ENCODE measurements at places on chromosomes 1 and 21. TPM values are rescaled to one million over a fixed set of nuclear protein-coding genes. Genes with fewer than 3 reads are reported as not detected.

DNA sequence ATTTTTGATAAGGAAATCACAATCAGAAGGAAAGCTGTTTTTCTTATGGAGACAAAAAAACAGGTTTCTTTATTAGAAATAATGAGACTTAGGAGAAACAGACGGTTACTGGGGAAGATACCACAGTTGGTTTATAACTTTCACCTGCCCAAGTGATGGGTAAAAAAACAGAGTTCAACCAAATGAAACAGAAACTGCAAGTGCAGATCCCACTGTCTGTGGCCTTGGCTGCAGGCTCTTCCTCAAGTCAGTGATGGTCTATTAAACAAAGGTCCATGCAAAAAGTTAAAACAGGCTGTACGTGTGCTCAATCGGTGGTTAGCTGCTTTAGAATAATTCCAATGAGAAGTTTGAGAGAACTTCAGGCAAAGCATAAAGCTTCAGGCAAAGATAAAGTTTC lies 112.1 kb upstream of the NEGR1 start:
- no peak for ATAC-seq

DNA sequence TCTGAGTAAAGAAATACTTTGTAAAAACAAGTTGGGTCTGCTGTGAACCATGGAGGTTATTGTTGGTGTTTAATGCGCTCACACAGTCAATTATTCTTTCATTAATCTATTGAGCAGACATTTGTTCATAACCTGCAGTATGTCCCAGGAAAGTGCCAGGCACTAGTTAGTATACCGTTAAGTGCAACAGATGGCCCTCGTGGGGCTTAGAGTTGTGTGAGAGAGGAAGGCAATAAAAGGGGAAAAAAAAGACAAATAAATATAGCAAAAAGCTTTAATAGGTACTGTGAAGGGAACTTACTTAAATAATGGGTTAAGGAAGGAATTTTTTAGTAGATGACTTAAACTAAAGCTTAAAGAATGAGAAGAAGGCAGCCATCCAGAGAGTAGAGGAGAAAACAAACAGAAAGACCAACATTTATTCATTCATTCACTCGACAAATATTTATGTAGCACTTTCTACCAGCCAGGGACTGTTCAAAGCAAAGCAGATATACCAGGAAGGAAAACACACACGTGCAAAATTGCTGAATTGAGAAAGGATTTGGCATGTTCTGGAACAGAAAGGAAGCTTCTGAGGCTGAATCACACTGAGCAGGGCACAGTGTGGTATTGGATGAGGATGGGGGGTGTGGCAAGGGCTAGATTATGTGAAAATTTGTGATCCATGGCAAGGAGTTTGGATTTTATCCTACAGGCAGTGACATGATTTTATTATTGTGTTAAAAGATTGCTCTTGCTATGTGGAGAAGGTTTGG lies 296.1 kb upstream of the SGIP1 start:
- ATAC-seq = peak; percentile 59

The S100A7 gene
- total RNA-seq = 5,647 TPM

DNA sequence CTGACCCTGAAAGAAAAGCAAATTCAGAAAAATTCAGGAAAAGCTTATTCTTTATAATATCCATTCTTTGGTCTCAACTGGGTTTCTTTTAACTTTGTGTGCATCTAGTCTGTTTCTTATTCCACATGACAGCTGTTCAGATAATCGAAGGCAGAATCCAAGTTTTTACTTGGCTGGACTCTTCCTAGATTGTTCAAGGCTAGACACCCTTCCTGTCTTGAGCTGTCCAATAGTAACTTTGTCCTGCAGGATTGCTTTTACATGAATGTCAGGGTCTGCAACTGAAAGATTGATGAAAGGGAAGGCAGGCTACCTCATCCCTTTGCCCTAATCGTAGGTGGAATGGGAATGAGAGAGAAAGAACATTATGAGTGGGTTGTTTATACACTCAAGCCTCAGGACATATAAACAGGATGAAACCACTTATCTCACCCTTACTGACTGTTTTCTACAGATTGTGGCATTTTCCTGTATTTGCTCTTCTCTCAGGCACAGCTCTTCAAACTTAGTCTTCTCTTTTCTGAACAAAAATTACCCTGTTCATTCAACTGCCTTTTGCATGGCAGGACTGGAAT lies 76.9 kb downstream of the LEPR start:
- ATAC-seq = no peak

GRCh38 chr1:71231751-71232150 lies 150.9 kb upstream of the ZRANB2 start:
- ATAC-seq = no peak

DNA sequence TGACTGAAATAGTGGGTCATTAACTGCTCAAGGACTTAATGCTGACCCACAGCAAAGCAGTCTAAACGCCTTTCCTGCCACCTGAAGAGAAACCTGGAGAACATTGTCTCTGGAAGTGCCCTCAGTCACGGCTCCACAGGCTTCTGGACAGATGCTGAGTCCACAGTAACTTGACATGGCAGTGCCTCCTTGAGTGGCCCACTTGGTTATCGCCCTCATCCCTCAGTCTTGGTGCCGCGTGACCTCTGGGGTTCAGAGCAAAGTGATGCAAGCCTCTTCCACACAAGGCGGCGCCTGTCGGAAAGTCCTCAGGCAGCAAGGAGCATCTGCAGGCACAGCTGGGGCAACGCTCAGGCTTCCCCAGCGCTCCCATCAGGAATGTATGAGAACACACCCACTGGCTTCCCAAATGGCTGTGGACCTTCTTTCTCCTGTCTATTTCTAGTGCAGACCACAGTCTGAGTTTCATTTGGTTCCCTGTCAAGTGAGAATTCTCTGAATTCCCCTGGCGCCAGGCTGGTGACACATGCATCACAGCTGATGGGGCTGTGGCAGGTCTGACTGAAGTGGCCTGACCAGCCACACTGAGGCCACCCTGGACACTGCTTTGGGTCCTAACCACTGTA lies 13.0 kb upstream of the ANGPTL7 start:
- ATAC-seq = no peak

- no peak for ATAC-seq
Observed at GRCh38 chr1:229377429-229377828, 34.6 kb upstream of the CCSAP start.

DNA sequence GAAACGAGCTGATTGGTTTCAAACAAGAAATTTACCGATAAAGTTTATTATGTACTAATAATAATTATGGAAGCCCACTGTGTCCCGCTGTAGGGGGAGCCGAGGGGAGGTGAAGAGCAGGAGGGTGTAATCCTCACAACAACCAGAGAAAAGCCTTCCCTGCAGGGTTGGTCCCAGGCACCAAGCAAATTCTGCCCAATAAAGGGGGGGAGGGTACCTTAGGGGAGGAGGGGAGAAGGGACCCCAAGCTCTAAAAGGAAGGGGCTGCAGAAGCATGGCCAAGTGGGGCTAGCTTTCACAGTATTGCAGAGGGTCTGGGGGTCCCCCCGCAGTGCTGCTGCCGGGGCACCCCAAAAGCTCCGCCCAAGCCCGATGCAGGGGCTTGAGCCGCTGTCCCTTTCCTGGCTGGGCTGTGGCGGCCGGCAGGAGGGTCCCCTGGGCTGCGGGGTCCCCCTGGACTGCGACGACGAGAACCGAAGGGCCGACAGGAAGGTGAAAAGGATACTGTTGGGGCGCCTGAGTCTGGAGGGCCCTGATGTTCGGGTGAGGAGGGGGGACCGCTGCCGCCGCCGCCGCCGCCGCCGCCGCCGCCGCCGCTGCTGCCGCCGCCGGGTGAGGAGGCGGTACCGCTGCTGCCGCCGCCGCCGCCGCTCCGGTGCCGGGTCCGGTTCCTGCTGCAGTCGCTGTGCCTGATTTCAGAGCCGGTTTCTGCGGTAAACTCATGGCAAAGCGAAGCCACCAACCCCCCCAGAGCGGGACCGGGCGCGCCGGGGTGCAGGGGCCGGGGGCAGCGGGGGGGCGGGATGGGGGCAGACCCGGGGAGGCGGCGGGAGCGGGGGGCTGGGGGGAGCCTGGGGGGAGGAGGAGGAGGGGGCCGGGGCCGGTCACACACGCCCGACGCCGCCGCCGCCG lies 771 bp downstream of the EIF4G3 start:
- ATAC-seq = no peak

DNA sequence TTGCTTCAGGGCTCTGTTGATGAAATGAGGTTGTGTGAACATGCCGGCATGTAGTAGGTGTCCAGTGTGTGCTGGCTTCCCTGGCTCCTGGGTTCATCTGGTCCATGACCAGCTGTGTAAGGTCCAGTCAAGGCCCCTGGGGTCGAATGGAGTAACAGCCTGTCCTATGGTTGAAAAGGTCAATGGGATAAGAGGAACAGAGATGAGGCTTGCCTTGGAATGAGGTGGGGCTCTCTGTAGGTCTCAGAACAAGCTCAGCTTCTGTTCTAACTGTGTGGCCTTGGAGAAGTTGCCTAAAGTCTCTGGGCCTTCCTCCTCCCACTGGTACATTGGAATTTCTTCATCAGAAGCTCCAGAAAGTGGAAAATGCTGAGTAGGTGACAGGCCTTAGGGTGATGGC lies 26.6 kb downstream of the RPS6KA1 start:
- ATAC-seq = no peak

- peak; percentile 2 for ATAC-seq
Observed at GRCh38 chr1:20732071-20732587, 374 bp downstream of the SH2D5 start.

The RIPPLY3 gene
- total RNA-seq = not detected

DNA sequence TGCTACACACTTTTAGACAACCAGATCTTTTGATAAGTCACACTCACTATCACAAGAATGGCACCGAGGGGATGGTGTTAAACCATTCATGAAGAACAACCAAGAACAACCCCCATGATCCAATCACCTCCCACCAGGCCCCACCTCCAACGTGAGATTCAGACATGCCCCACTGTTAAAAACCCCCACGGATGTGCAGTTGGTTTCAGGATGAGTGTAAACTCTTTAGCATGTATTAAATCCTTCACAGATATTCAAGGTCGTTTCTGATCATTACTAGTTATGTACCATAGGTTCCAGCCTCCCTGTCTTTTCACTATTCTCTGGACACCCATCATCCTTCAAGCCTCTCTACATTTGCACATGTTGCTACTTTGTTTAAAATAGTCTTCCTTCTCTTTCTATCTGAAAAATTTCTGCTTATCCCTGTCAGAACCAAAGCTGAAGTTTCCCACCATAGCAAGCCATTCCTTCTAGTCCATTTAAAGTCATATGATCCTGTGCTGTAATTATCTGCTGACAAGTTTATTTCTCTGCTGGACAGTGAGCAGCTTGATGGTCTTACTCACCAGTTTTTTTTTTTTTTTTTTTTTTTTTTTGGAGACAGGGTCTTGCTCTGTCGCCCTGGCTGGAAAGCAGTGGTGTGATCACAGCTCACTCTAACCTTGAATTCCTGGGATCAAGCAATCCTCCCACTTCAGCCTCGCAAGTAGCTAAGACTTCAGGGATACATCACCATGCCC lies 36.8 kb downstream of the MAP10 start:
- ATAC-seq = no peak

DNA sequence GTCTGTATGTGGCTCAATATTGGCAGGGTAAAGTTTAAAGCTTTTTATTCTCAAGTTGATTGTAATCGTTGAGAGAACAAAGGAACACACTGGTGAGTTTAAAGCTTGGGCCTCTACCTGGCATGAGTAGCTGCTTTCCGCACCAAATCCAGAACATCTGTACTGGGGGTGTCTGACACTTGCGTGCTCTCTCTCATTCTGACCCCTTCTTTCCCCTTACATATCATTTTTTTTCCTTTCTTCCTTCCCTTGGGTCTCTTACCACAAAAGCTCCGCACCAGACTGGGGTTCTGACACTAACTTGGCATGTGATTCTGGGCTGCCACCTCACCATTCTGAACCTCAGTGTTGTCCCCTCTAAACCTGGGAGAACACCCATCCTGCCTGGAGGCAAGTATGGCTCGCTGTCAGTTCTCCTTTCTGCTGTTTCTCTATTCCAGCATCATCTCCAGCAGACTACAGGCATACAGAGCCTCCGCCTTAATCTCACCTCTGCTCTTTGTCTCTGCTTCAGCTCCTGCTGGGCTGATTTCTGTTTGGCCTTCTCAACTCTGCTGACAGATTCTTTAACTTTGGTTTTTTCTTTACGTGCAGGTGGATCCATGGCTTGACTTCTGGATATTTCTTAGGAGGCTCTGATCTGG lies 859 bp upstream of the ERMAP start:
- peak; percentile 3 for ATAC-seq

The PLA2G2D gene
- 0.20 TPM for total RNA-seq

Data from esophagus mucosa (tissue), 1 donor.